ENCODE measurements at places on chromosomes 6 and 20.

GRCh38 chr6:4460586-4461475, 315.4 kb upstream of the CDYL start:
- DNase-seq: no peak

GRCh38 chr6:33049323-33050013, 24.0 kb downstream of the HLA-DPA1 start:
- DNase-seq: no peak

- DNase-seq: peak; percentile 81
These were observed 577 bp upstream of the SLC24A3 start for GRCh38 chr20:19211661-19212468.

DNA sequence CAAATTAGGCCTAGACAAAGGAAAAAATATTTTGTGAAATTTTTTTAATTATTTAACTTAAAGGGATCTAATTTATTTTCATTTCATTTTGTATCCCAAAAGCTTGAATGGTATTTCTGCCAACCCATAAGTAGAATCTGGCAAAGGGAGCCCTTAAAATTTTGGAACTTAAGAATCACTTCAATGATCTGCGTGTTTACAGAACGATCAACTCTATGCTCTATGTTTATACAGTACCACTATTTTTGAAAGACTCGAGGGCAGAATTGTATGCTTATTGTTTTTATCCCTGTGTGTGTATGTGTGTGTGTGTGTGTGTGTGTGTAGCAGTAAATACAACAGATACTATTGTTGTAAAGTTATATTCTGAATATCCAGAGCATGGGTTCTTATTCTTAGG, 39.2 kb downstream of the METTL24 start:
- DNase-seq: no peak

DNA sequence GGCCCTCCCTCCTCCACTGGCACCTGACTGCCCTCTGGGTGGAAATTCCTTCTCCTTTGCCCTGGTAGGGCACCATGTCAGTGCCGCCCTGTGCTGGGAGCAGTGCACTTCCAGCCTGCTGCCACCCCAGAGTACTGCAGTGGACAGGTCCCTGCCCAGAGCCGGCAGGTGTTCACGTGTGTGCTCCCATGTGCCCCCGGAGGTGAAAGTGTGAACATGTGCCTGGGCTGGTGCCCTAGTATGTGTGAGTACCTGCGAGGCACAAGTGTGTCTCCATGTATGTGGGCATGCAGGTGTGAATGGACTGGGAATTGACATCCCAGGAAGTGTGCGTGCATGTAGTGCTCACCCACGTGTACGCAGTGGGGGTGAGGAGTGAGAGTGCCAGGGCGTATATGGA, 29.4 kb downstream of the SDCBP2 start:
- DNase-seq: no peak

DNA sequence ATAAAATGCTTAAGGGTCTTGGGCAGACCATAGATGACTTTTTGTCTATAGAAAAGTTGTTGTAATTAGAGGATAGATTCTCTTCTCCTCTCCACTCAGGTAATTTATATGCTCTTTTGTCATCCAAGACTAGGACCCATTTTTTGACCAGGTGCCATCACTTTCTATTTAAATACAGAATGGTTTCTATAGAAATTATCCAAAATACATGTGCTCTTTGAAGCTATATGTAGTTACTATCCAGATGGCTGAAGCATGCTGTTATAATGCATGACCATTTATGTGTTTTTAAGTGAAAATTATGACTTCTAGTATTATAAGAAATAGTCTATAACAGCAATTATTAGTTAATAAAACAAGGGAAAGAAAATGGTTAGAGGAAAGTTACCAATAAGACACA, 3.0 kb upstream of the MLIP start:
- DNase-seq: no peak

All from NCI-H1105 (cell line).